ENCODE measurements at places on chromosomes 7 and 10.

- DNase-seq: no peak
These were observed 85.9 kb downstream of the USP6NL start for GRCh38 chr10:11525503-11525902.

GRCh38 chr7:121037957-121038716, 49.6 kb downstream of the CPED1 start:
- no peak for DNase-seq

- no peak for DNase-seq
These were observed 140.2 kb upstream of the KLF6 start for GRCh38 chr10:3925184-3925583.

GRCh38 chr10:6128591-6129251, 39.9 kb downstream of the RBM17 start:
- DNase-seq: no peak

DNA sequence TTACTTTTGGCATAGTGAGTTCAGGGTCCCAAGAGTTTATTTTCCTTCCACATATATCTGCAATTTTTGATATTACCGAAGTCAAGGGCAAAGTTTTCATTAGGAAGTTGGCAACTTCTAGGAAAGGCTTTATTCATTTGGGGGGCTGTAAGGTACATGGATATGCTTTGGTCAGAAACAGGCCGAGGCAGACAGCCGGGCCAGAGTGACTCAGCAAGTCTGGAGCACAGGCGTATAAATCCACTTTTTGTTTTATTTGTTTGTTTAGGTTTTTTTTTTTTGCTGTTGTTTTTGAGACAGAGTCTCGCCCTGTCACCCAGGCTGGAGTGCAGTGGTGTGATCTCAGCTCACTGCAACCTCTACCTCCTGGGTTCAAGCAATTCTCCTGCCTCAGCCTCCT, 3.7 kb downstream of the ZNF680 start:
- DNase-seq: no peak

GRCh38 chr10:72263613-72264241, 10.0 kb upstream of the DDIT4 start:
- no peak for DNase-seq

- DNase-seq: no peak
These were observed 234.3 kb upstream of the IGFBP3 start for GRCh38 chr7:46155367-46155766.

GRCh38 chr10:15223174-15223573, 54.7 kb upstream of the NMT2 start:
- DNase-seq: no peak

- no peak for DNase-seq
These were observed 79.8 kb downstream of the NRP1 start for GRCh38 chr10:33254556-33255160.

- DNase-seq: no peak
These were observed 158.0 kb downstream of the AUTS2 start for GRCh38 chr7:69756235-69756634.

- no peak for DNase-seq
These were observed 28.3 kb upstream of the FRMD4A start for GRCh38 chr10:14358886-14359573.

DNA sequence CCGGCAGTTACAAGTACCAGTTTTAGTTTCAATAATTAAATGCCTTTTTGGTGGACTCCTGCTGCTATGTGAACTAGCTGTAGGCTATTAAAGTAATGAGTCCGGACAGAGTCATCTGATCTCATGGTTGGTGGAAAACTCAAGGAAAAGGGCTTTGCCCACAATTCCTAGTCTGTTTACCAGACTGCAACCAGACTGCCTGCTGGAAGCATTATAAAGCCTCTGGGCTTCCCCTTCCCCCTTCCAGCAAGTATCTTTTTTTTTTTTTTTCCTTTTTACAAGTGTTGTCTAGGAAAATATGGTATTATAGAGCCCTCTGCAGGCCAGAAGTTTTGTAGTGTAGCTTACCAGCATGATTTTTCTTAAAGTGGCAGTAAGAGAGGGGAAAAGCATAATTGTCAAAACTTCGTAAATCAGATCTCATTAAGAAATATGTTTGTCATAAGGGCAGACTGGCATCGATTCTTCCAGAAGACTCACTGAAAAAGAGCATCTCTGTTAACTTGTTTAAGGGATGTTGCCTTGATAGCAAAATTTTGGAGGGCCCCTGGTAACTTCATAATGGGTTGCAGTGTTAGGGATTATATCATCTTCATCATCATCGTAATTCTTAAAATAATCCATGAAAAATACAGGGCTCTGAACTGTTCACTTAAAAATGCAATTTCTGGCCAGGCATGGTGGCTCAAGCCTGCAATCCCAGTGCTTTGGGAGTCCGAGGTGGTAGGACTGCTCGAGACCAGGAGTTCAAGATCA, 181.3 kb downstream of the TAX1BP1 start:
- DNase-seq: no peak

GRCh38 chr7:75663302-75663907, 75.3 kb downstream of the HIP1 start:
- no peak for DNase-seq

GRCh38 chr7:41193738-41194282, 509.1 kb downstream of the INHBA start:
- DNase-seq: no peak

DNA sequence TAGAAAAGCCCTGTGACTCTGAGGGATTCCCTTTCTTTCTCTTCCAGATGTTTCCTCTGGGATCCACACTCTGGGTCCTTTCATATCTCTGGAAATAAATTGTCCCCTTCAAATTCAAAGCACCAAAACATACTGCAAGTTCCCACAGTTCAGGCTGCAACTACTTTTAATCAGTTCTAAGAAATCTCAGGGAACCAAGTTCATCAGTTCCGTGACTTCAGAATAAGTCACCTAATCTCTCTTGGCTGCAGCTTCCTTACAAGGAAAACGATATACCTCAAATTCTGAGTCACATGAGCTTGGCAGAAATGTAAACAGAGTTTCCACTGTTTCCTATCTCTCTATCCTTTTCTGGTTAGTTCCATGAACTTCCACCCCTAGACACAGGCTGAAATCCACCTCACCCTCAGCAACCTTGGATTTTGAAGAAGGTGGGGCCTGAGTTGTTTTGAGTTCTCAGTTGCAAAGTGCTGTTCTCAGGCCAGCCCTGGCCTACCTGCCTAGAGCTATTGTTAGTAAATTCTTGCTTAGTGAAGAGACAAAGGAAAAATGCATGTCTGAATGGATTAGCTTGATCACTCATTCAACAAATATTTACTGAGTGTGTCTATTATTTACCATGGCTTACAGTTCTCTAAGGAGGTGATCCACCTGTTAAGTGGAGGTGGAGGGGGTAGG, 59.3 kb upstream of the IL6 start:
- no peak for DNase-seq

DNA sequence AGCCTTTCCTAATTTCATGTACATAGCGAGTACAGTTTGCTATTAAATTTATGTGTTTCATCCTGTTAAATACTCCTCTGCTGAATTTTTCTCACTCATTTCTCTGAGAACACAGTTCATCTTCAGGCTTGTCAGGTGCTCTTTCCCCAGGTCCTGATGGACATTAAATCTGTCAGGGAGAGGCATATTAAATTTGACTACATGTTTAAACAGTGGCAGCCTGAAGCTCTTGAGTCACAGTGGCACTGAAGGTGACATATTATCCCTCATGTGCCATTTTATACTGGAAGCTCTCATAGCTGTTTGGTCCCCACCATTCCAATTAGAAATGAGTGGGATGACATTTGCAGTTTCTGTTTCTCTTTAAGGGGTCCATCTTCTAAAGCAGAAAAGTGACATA, 1089.6 kb upstream of the SORCS1 start:
- DNase-seq: no peak

DNA sequence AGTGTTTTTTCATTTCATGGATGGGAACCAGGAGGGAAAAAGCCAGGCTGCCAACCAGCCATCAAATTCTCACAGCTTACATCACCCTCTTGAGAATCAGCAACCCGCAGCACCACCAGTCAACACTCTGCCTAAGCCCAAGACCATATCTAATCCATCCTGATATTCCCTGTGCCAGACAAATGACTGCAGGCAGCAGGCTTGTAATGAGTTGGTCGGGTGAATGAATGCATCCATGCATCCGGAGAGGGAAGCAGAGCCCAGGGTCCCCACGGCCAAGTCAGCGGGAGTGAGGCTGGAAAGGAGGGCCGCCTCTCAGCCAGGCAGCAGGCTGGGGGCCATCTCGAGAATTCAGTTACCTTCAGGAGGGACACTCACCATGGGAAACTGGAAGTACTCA, 46.9 kb downstream of the SLIT1 start:
- no peak for DNase-seq

- no peak for DNase-seq
These were observed 6.8 kb upstream of the HIPK2 start for GRCh38 chr7:139784648-139785047.

DNA sequence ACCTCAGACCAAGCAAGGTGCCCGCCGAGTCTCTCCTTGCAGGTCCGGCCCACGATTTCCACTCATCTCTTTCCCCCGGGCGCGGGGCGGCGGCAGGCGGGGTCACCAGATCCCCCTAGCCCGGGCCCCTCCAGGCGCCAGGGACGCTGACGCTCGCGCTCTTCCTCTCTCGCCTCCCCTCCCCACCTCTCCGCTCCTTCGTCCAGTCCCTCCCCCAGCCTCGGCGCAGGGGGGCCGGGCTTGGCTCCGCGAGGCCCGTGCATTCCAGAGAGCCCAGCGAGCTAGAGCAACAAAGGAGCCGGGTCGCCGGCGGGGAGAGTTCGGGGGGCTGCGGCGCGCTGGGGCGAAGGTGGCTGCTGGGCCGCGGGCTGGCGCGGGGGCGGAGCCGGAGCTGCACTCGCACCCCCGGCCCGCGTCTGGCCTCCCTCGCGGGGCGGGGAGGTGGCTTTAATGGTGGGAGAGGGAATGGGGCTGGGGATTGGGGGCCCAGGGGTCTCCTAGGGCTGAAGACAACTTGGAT, at the start of gene SMO:
TSS of gene SMO (plus strand) at position 262 of the 520 bp plus-strand sequence. CDS start 519 bp downstream, outside the sequence.
- peak; percentile 17 for DNase-seq

- DNase-seq: no peak
These were observed 119.0 kb downstream of the LMBR1 start for GRCh38 chr7:156773966-156774365.

GRCh38 chr10:35083242-35083641, 6.9 kb downstream of the CUL2 start:
- DNase-seq: no peak

DNA sequence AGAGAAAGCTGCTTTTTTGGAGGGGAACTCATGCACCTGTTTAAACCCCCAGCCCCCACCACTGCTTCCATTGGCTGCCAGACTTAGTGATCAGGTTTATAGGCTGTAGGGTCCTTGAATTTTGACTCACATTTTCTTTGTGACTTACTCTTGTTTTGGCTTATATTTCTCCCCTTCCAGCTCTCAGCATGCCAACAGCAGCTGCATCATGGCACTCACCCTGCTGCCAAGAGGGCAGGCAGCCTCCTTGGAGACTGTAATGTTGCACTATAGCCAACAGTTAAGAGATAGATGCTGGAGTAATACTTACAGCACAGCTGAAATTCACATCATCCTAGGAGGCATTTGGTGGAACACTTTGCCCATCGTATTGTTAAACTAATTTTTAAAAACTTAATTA, 98.0 kb upstream of the GLCCI1 start:
- DNase-seq: no peak

- DNase-seq: peak; percentile 42
These were observed 16.5 kb downstream of the AIFM2 start for GRCh38 chr10:70115948-70116682.

GRCh38 chr7:75981453-75982305, 12.7 kb downstream of the TMEM120A start:
- no peak for DNase-seq

- no peak for DNase-seq
These were observed 10.1 kb upstream of the ADAP1 start for GRCh38 chr7:964401-965231.

GRCh38 chr10:16909961-16910792, 93.0 kb upstream of the RSU1 start:
- DNase-seq: no peak

DNA sequence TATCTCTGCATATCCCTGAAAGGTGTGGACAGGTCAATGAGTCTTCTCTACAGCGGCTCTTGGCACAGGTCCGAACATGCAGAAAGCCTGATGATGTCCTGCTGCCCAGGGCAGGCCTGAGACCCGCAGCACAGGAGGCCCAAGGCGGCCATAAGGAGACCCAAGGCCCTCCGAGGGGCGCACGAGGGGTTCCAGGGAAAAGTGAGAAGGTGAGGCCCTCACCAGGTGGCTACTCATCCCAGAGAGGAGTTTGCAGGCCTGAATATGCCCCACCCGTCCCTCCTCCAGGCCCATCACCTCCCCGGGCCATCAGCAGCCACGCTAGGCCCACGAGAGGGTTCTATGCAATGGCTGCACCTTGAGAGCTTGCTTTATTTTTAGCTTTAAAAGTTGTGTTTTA, 173.4 kb upstream of the RHEB start:
- no peak for DNase-seq

- no peak for DNase-seq
These were observed 272.8 kb upstream of the MKI67 start for GRCh38 chr10:128398999-128399398.

DNA sequence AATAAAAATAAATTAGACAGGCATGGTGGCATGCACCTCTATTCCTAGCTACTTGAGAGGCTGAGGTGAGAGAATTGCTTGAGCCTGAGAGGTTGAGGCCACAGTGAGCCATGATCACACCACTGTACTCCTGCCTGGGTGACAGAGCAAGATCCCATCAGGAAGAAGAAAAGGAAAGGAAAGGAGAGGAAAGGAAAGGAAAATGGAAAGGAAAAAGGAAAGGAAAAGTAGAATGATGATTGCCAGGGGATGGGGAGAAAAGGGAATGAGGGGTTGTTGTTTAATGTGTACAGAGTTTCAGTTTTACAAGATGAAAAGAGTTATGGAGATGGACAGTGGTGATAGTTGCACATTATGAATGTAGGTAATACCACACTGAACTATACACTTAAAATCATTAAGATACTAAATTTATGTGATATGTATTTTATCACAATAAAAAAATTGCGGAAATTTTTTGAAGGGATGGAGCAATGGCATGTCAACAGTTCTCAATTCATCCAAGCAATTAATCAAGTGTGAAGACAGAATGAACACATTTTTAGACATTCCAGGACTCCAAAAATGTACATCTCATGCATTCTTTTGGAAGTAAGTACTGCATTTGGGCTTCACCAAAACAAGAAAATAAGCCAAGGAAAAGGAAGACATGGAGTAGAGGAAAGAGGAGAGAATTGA, 44.3 kb downstream of the IL6 start:
- no peak for DNase-seq

- no peak for DNase-seq
These were observed 26.2 kb downstream of the TMEM168 start for GRCh38 chr7:112763996-112764395.

GRCh38 chr10:91206837-91207474, 13.5 kb upstream of the PCGF5 start:
- no peak for DNase-seq

- no peak for DNase-seq
These were observed 22.9 kb downstream of the DLD start for GRCh38 chr7:107913851-107914250.

DNA sequence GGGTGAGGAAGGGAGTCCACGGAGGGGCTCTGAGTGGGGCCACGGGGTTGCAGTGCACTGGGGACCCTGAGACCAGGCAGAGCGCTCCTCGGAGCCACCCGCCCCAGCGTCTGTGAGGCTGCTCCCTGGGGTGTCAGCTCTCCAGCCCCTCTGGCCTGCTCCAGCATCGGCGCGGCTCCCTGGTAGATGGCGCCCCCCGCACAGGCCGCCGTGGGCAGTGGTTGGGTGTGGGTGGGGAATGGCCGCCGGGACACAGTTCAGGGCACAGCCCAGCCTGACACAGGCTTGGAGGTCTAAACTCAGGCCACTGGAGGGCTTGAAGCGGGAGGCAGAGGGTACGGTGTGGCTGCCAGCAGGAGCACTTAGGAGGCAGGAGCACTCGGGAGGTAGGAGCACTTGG, 222.6 kb upstream of the PPP2R2D start:
- DNase-seq: no peak

- no peak for DNase-seq
These were observed 166.2 kb downstream of the FAM107B start for GRCh38 chr10:14608381-14609001.

All from stimulated activated CD4-positive, alpha-beta T cell treated with anti-CD3 and anti-CD28 coated beads, Interleukin-12 subunit alpha, Interleukin-12 subunit beta, amount 100 ng/mL, for 4 hours (primary cell).